NCI-H1092 (cell line): ENCODE measurements at places on chromosomes 7 and 10.

GRCh38 chr10:93999401-93999851 is 5.7 kb downstream of the PLCE1 start:
- DNase-seq: no peak

DNA sequence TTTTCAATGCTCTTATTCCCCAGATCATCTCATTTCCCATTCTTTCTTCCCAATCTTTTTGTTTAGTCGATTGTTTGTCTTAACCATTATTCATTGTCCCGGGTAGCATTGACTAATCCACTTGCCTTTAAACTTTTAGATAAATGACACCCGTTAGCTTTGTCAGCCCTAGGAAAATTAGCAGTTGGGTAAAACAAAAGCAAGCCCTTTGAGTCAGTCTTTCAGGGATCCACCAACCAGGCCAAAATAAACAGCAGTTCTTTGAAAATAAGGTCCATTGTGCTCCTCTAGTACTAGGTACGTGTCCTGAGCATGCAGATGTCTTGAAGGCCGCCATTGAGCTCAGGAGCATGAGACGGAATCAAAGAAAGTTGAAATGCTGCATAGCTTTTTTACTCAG is 369.7 kb upstream of the MYO3A start:
- DNase-seq: no peak

- no peak for DNase-seq
Observed at GRCh38 chr7:5598261-5598761, 174.7 kb upstream of the TNRC18 start.

DNA sequence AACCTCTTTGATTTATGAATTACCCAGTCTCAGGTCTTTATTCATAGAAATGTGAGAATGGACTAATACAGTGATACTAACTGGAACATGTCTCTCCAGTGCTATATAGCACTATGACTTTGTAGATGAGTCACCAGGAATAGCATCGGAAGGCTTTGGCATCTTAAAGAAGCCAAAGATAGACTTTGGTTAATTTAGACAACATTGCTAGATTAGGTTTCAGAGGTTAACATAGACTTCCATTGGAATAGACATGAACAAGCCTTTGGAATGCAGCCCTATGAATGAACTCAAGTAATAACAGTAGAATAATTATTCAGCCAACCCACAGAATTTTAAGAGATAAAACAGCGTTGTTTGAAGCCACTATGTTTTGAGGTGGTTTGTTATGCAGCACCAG is 169.2 kb downstream of the HGF start:
- DNase-seq: no peak

- no peak for DNase-seq
Observed at GRCh38 chr7:69246758-69247157, 351.5 kb upstream of the AUTS2 start.

DNA sequence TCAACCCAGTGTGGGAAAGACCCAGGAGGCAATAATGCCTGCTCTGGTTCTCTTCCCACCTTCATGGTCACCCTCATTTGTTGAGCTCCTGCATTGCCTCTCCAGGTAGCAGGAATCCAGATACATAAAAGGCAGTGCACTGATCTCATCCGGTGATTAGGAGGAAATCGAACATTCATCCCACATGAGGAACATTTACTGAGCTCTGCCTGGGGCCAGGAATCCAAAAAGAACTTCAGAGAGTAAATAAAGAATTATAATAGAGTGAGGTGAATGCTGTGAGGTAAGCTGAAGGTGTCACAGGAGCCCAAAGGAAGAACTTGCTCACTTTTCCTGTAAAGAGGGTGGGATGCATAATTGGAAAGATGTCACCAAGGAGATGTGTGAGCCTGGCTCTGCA is 121.2 kb downstream of the RALA start:
- no peak for DNase-seq

DNA sequence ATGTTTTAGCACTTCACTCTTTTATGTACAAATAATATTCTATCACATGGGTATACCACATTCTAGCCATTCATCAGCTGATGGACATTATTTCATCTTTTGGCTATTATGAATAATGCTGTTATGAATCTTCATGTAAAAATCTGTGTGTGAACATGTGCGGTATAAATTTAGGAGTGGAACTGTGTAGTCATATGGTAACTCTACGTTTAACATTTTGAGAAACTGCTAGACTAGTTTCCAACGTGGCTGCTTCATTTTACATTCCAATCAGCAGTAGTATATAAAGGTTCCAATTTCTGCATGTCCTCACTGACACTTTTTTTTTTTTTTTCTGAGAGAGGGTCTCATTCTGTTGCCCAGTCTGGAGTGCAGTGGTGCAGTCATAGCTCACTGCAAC is 8.3 kb downstream of the RAMP3 start:
- no peak for DNase-seq

DNA sequence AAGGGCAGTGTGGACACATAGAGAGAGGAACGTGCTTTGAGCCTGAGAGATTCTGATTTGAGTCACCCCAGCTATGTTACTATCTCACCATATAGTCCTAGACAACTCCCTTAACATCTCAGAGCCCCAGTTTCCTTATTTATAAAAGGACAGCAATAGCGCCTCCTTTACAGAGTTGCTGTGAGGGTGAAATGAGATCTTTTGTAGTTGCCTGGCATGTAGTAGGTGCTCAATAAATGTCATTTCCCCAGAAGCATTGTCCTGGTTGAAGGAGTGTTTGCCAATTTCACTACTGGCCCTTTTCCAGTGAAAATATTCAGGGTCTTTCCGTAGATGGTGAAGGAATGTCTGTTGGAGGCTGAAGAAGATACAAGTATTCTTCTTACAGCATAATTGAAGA is 51.3 kb upstream of the FAM180A start:
- DNase-seq: no peak
